ENCODE measurements at places on chromosomes 4 and X.

- DNase-seq: no peak
These were observed 13.8 kb downstream of the TIMM17B start for GRCh38 chrX:48883729-48884128.

- DNase-seq: no peak
These were observed 64.8 kb downstream of the TBC1D9 start for GRCh38 chr4:140691369-140691768.

GRCh38 chr4:175997291-175997690 is 68.3 kb upstream of the WDR17 start:
- no peak for DNase-seq

- no peak for DNase-seq
These were observed 289.3 kb upstream of the PABPC4L start for GRCh38 chr4:134490863-134491262.

- DNase-seq: no peak
These were observed 226.2 kb downstream of the FSTL5 start for GRCh38 chr4:161937596-161937995.

DNA sequence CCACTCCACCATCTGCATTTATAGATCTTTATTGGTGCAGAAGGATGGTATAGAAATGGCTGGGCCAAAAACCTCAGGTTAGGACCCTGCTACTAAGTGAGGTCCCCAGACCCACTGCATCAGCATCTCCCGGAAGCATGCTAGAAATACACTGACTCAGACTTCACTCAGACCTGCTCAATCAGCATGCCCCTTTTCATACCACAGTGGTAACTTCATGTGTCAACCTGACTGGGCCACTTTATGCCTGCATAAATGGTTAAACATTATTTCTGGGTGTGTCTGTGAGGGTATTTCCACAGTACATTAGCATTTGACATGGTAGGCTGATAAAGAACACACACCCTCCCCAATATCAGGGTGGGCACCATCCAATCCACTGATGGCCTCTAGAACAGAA is 118.6 kb upstream of the VCX3B start:
- no peak for DNase-seq

GRCh38 chr4:147054228-147054872 is 108.7 kb upstream of the TTC29 start:
- DNase-seq: no peak

DNA sequence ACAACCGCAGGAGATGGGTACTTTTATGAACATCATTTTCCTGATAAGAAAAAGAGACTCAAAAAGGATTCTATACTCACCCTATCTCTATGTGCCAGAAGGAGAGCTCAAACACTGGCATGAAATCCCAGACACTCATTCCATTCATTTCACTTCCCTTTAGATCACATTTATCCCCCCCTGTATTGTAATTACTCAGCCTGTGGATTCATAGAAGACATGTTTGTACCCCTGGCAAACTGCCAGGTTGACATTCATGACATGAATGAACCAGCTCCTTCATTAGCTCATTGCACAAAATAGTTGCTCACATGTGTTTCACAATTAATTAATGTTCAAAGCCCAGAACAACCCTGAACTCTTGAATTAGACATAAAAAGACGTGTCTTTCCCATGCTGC is 4.9 kb downstream of the SMR3A start:
- no peak for DNase-seq

- peak; percentile 79 for DNase-seq
These were observed 345.4 kb upstream of the GATB start for GRCh38 chr4:152106113-152106763.

- no peak for DNase-seq
These were observed 309.4 kb downstream of the MAPK10 start for GRCh38 chr4:86050496-86050895.

- no peak for DNase-seq
These were observed 99.1 kb downstream of the MAML3 start for GRCh38 chr4:140054861-140055260.

GRCh38 chr4:99252746-99253145 is 33.7 kb upstream of the ADH6 start:
- no peak for DNase-seq

DNA sequence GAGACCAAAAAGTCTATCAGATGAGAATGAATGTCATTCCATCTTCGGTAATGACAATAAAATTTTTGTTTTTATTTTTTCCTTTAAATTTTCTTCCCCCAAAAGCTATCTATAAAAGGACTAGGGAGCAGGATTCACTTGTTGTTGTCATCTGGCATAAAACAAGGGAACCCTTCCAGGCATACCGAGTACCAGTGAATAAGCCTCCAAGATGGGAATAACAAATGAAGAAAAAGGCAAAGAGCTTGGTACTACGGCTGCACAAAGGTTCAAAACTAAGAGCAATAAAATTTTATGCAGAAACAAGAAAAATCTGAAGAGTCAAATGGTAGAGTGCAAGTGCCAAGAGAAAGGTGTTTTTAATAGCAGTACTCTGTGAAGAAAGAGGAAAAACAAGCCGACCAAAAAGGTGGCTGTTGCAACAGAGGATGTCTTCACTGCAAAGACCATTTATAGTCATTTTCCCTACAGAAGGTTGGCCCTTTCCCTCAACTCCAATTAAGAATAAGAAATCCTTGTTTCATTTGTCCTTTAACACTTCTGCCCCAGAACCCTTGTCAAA is 25.8 kb downstream of the PPP3CA start:
- DNase-seq: no peak

- no peak for DNase-seq
These were observed 71.6 kb downstream of the SH3RF1 start for GRCh38 chr4:169199184-169199583.

DNA sequence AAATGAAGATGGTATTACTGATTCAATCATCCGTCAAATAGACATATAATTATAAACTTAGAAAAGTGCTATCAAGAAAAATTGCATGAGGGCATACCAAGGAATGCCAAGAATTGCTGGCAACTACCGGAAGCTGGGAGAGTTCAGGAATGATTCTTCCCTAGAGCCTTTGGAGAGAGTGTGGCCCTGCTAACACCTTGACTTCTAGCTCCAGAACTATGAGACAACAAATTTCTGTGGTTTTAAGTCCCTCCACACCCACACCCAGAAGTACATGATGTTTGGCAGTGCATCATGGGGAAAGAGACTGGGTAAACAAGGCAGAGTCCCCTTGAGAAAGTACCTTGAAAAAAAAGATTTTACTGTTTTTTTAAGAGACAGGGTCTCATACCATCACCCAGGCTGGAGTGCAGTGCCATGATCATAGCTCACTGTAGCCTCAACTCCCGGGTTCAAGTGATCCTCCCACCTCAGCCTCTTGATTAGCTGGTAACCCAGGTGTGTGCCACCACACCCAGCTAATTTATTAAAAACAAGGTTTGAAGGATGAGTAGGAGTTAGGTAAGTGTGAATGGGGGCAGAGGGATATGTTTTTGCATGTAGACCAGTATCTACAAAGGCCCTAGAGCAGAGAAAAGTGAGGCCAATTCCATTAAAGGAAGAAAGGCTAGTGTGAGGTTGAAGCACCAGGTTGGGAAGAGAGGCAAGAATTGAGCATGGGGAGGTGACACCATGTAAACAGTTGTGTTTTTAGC is 53.1 kb downstream of the GSX2 start:
- no peak for DNase-seq

DNA sequence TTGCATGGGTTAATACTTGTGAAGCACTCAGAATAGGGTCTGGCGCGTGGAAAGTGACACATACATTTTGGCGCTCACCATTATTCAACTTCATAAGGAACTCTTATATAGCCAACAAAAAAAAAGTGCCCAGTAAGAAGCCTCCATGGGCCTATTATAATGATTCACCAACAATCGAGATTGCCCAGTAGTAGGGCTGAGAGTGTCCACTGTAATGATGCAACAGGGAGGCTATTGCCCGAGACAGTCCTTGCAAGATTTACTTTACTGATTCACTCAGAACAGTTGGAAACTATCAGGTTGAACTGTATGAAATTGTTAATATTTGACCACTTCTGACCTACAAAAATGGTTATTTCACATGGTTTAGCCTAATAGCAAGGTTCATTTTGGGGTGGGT is 86.0 kb downstream of the PJA1 start:
- DNase-seq: no peak

DNA sequence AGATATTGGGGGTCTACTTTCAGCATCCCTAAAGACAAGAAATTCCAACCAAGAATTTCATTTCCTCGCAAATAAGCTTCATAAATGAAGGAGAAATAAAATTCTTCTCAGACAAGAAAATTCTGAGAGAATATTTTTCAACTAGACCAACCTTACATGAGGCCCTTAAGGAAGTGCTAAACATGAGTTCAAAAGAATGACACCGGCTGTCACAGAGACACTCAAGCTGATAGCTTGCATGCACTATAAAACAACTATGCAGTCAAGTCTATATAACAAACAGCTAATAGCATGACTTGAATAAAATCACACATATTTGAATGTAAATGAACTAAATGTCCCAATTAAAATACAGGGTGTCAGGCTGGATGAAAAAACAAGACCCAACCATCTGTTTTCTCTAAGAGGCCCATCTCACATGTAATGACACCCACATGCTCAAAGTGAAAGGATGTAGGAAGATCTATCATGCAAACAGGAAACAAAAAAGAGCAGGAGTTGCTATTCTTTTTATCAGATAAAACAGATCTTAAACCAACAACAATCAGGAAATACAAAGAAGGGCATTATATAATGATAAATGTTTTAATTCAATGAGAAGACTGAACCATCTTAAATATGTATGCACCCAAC is 27.2 kb downstream of the FAAH2 start:
- DNase-seq: no peak

DNA sequence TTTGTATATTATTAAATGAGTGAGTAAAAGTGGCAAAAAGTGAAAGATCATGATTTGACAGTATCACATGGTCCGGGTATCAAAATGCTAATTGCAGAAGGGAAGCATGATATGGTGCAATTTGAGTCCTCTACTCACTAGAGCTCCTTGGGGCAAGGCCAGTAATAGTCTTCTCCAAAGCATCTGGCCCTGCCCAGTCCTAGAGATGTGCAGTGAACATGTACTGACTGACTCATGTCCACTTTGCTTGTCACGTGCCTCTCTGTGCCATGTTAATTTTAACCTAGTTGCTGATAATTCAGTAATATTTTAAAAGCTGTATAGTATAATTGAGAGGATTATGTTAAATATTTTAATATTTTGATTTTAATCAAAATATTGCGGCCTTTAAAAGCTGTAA is 54.6 kb upstream of the TENM3 start:
- DNase-seq: no peak

- DNase-seq: no peak
These were observed 193.7 kb downstream of the SPATA18 start for GRCh38 chr4:52244848-52245247.

DNA sequence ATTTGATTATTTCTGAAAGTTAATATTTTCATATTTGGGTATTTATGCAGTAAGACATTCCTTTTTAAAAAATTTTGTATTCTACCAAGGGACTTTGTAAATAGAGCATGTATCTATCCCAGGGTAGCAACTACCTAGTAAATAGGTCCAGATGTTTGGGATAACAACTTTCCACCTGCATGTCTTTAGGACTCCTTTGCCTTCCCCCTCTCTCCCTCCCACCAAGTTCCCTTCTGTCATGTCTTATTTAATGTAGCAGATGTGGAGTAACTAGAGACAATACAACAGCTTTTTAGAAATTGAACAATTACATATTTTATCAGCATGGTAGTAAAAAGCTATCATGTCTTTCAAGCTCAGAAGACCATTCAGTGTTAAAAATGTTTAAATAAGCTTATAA is 821.0 kb downstream of the C4orf33 start:
- no peak for DNase-seq

DNA sequence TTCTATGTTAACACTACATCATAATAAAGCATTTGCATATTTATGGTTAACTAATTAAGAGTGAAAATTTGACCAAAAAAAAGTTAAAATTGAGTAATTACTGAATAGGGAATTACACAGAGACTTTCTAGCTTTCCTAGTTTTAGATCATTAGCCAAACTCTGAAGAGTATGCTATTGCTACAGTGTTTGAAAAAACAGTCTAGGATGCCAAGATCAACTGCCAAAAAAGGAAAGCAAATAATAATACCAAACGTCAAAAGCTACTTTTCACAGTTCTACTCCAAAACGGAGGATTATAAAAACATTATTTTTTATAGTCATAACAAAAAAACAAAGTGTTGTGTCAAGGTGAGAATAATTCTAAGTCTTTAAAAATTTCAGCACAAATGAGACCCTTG is 359.8 kb upstream of the CTSO start:
- no peak for DNase-seq

GRCh38 chr4:167555338-167556022 is 321.2 kb upstream of the SPOCK3 start:
- no peak for DNase-seq

- no peak for DNase-seq
These were observed 30.1 kb upstream of the CFAP299 start for GRCh38 chr4:80305466-80305865.

DNA sequence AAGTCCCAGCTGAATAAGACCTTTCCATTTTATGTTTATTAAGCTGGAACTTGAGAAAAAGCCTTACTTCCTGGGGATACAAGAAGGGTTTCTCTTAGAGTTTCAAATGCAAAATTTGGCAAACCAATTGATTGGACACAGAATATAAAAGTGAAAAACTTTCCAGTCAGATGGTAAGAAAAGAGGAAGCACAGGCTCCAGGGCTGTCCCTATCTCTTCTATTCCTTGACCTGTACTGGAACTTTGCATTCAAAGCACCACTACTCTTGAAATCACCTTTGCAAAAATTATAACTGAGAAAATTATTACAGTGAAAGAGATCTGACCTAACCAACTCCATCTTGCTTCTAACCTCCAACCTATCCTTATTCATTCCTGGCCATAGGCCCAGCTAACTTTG is 11.7 kb downstream of the PROM1 start:
- DNase-seq: no peak

GRCh38 chr4:14428125-14428524 is 574.2 kb upstream of the CPEB2 start:
- peak; percentile 5 for DNase-seq

GRCh38 chrX:21741364-21741763 is 16.6 kb downstream of the SMPX start:
- DNase-seq: no peak

- no peak for DNase-seq
These were observed 50.0 kb downstream of the AMMECR1 start for GRCh38 chrX:110267874-110268273.

DNA sequence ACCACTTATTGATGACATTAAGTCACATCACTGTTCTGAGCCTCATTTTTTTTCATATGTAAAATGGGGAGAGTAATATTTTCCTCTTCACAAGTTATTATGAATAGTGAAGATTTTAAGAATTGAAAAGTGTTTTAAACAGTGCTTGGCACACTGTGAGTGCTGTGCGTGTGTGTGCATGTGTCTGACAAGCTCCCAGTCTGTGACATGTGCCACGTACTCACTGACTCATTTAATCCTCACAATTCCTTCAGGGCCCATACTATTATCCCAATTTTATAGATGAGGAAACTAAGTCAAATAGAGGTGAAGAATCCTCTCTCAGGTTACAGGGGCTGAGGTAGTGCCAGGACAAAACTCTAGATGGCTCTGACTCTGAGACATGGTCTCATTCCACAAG is 114.1 kb upstream of the NWD2 start:
- no peak for DNase-seq

GRCh38 chr4:8108261-8108660 is 50.4 kb downstream of the ABLIM2 start:
- no peak for DNase-seq
